Muscle of leg (tissue), 16 donors: ENCODE measurements at places on chromosomes 4 and X. TPM values are rescaled to one million over a fixed set of nuclear protein-coding genes. Genes with fewer than 3 reads are reported as not detected.

GRCh38 chr4:147994076-147994475 is 262.2 kb downstream of the ARHGAP10 start:
- no peak overlapping the region for H3K4me3 ChIP-seq
- H3K4me1 ChIP-seq, result peaks cover 5% of the 10 kb centered on the region

DNA sequence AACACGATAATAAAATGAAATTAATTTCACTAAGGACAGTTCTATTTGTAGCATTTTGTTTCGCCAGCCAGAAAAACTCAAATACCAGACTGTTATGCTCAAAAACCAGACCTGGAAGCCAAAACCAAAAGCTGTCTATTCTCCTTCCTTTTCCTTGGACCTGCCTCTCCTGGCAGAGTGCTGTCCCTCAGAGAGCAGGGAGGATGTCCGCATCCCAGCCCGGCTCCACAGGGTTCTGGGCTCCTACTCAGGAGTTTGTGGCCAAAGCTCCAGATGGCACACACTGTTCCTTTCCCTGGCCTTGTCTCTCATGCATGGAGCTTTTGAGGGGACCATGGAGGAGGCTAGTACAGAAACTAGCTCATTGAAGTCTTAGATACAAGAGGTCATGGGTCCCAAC is 41.9 kb upstream of the C1QTNF7 start:
- peaks cover 13% of the 10 kb centered on the region for H3K4me1 ChIP-seq
- no peak for DNase-seq
- no peaks in the 10 kb centered on the region for H3K27me3 ChIP-seq

DNA sequence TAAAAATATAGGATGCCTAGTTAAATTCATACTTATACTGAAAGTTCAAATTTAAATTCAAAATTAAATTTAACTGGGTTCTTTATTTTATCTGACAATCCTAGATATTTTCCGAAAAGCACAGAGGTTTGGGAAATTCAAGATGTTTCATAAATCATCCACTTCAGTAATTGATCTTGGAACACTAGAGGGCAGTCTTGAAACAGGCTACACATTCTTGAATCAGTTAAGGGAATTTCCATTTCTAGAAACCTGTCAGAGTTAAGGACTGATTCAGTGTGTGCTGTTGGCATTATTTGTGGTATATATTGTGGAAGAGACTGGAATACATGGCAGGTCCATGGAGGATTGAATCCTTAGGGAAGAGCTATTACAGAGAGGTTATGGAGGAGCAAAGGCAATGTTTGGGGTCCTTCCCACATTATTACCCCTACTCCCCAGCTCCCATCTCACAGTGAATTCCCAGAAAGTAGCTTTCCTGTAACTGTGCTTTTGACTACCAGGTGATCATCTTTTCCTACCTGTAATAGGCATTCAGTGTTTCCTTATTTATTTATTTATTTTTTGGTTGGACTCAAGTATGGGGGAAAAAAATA is 92.9 kb downstream of the EGF start:
- no peak overlapping the region for H3K4me3 ChIP-seq
- DNase-seq, result peak; percentile 81
- H3K27ac ChIP-seq, result no peak overlapping the region
- no peaks in the 10 kb centered on the region for H3K4me1 ChIP-seq

Gene TTC29
- polyA plus RNA-seq, result 0.19 TPM

Gene MAGEA11
- not detected for polyA plus RNA-seq

- DNase-seq, result no peak
- H3K36me3 ChIP-seq, result no peaks in the 10 kb centered on the region
- H3K4me1 ChIP-seq, result no peaks in the 10 kb centered on the region
- H3K27me3 ChIP-seq, result no peaks in the 10 kb centered on the region
- no peak overlapping the region for H3K4me3 ChIP-seq
Measured at GRCh38 chr4:35562861-35563260, 681.5 kb downstream of the ARAP2 start.

DNA sequence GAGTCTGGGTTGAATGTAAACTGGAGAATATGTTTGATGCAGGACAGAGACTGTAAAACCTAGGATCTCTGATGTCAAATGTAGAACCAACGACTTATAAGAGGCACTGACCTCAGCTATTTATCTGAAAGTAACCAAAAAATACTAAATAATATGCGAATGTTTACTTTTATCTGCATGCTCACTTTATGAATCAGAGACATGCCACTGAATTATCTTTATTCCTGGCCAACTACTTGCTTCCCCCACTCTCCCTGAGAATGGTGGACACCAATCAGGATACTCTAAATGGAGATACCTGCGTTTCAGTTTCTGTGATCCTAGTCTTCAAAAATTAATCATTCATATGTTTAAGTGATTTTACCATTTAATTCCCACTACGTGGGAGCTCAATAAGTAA is 1038.4 kb upstream of the PABPC4L start:
- no peak overlapping the region for H3K4me3 ChIP-seq
- H3K36me3 ChIP-seq, result no peaks in the 10 kb centered on the region
- DNase-seq, result no peak
- no peaks in the 10 kb centered on the region for H3K27me3 ChIP-seq
- no peaks in the 10 kb centered on the region for H3K4me1 ChIP-seq
- H3K27ac ChIP-seq, result no peak overlapping the region

DNA sequence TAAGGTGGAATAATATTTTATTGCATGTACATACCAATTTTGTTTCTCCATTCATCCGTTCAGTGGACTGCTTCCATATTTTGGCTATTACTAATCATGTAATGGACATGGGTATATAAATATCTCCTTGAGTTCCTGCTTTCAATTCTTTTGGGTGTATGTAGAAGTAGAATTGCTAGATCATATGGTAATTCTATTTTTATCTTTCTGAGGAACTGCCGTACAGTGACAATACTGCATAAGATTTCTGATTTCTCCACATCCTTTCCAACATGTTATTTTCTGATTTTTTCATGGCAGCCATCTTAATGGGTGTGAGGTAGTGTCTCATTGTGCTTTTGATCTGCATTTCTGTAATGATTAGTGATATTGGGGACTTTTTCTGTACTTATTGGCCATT is 19.2 kb downstream of the ALPK1 start:
- H3K27me3 ChIP-seq, result no peaks in the 10 kb centered on the region
- H3K4me1 ChIP-seq, result no peaks in the 10 kb centered on the region
- peak; percentile 23 for DNase-seq
- no peaks in the 10 kb centered on the region for H3K36me3 ChIP-seq
- H3K27ac ChIP-seq, result no peak overlapping the region

- no peaks in the 10 kb centered on the region for H3K27me3 ChIP-seq
- H3K27ac ChIP-seq, result no peak overlapping the region
Measured at GRCh38 chr4:123579961-123580360, 183.4 kb downstream of the SPRY1 start.

- H3K36me3 ChIP-seq, result peaks cover 3% of the 10 kb centered on the region
- H3K27ac ChIP-seq, result no peak overlapping the region
- no peaks in the 10 kb centered on the region for H3K4me1 ChIP-seq
- no peak overlapping the region for H3K4me3 ChIP-seq
Measured at GRCh38 chr4:140947506-140947905, 185.8 kb downstream of the RNF150 start.

Gene CXCL11
- not detected for polyA plus RNA-seq

- DNase-seq, result no peak
- H3K4me3 ChIP-seq, result no peak overlapping the region
- H3K27me3 ChIP-seq, result peaks cover 73% of the 10 kb centered on the region
Measured at GRCh38 chr4:794900-795725, 30.8 kb downstream of the CPLX1 start.

- no peak overlapping the region for H3K4me3 ChIP-seq
- H3K27me3 ChIP-seq, result peaks cover 13% of the 10 kb centered on the region
- H3K4me1 ChIP-seq, result no peaks in the 10 kb centered on the region
- H3K27ac ChIP-seq, result no peak overlapping the region
- no peak for DNase-seq
Measured at GRCh38 chrX:135497736-135498135, 22.7 kb upstream of the INTS6L start.

- no peak for DNase-seq
- H3K27ac ChIP-seq, result no peak overlapping the region
- H3K4me3 ChIP-seq, result no peak overlapping the region
- no peaks in the 10 kb centered on the region for H3K27me3 ChIP-seq
Measured at GRCh38 chrX:13305108-13305507, 14.7 kb downstream of the ATXN3L start.

DNA sequence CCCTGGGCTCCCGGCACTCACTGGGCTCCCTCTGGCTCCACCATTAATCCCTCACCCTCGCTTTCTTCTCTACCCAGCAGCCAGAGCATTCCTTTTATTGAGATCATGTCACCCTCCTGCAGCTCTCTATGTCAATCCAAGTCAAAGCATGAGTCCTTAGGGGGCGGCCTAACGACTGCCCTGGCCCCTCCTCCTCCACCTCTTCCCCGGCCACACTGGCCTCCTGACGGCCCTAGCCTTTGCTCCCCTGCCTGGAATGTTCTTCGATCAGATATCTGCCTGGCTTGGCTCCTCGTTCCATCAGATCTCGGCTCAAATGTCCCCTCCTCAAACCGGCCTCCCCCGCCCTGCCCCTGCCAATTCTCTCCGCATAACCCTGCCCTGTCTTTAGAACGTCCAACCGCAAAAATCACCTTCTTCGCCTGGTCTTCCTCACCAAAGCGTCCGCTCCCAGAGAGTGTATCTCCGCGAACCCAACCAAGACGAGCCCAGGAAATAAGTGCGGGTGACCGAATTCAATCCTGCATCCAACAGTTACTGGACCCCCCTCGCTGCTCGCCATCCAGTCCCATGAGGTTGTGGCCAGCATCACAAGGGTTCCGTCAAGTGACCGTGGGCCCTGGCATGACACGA is 722 bp upstream of the PNCK start:
- H3K27ac ChIP-seq, result no peak overlapping the region
- no peaks in the 10 kb centered on the region for H3K4me1 ChIP-seq
- no peak for DNase-seq
- H3K36me3 ChIP-seq, result no peaks in the 10 kb centered on the region

- no peak overlapping the region for H3K4me3 ChIP-seq
- no peak overlapping the region for H3K27ac ChIP-seq
- no peak for DNase-seq
- no peaks in the 10 kb centered on the region for H3K4me1 ChIP-seq
Measured at GRCh38 chr4:94516067-94516466, 64.3 kb downstream of the PDLIM5 start.

Gene PDGFRA
- 106 TPM for polyA plus RNA-seq

- no peak for DNase-seq
- H3K36me3 ChIP-seq, result no peaks in the 10 kb centered on the region
Measured at GRCh38 chrX:39875834-39876628, 221.7 kb downstream of the BCOR start.

- H3K27me3 ChIP-seq, result no peaks in the 10 kb centered on the region
- H3K4me3 ChIP-seq, result no peak overlapping the region
- H3K27ac ChIP-seq, result no peak overlapping the region
- DNase-seq, result no peak
- peaks cover 9% of the 10 kb centered on the region for H3K4me1 ChIP-seq
- no peaks in the 10 kb centered on the region for H3K36me3 ChIP-seq
Measured at GRCh38 chr4:48781968-48782367, 1.9 kb upstream of the FRYL start.

DNA sequence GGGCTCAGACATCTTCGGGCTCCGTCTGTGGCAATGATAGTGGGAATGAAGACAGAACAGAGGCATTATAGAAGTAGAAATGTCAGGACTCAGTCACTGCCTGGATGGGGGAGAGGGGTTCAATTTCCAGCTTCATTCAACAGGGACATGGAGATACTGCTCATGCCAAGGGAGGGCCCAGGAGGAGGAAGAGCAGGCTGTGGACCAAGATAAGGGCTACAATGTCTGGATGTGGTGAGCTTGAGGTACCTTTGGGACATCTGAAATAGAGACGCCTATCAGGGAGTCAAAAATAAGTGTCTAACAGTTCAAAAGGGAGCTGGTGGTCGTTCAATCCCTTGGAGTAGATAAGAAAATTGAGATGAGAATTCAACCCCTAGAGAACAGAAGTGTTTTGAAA is 34.5 kb downstream of the ELF4 start:
- no peak overlapping the region for H3K27ac ChIP-seq
- no peak overlapping the region for H3K4me3 ChIP-seq
- peaks cover 14% of the 10 kb centered on the region for H3K36me3 ChIP-seq
- no peak for DNase-seq
- peaks cover 6% of the 10 kb centered on the region for H3K27me3 ChIP-seq

DNA sequence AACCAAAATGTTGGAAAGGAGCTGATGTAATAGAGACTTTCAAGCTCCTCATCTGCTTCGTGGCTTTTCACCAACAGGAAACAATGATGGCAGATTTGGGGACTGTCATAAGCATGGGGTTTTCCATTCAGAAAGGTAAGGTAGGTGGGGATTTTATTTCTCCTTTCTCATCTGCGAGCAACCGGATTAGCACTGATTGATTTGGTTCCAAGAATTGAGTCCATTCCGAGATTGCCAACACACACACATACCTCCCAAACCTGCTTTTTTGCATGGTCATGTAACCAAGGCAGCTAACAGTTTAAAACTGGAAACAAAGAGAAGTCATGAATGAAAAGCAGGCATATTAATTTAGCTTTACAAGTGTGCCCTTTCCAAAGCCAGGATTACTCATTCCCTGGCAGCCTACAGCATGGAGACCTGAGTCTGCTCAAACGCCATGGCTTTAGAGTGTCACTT is 63.0 kb upstream of the LNX1 start:
- H3K36me3 ChIP-seq, result no peaks in the 10 kb centered on the region
- H3K4me1 ChIP-seq, result peaks cover 19% of the 10 kb centered on the region
- DNase-seq, result peak; percentile 80
- no peak overlapping the region for H3K27ac ChIP-seq
